ENCODE measurements at places on chromosomes 7 and 10.

GRCh38 chr7:151658778-151659177 lies 139.1 kb upstream of the RHEB start:
- DNase-seq = no peak

DNA sequence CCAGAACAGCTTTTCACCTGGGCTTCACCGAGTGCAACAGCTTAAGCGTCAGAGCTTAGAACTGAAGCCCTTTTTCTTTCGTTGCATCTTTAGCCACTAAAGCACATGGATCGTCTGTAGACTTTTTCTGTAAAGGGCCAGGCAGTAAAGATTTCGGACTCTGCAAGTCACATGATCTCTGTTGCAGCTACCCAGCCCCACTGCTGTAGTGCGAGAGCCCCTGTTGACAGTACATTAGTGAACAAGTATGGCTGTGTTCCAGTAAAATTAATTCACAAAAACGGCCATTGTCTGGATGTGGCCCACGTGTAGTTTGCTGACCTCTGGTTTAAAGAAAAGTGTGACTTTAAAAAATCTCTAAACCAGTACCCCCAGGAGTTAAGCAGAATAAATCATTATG lies 39.4 kb downstream of the FBH1 start:
- DNase-seq = no peak

- DNase-seq = no peak
Observed at GRCh38 chr10:59825932-59826331, 72.7 kb upstream of the MRLN start.

DNA sequence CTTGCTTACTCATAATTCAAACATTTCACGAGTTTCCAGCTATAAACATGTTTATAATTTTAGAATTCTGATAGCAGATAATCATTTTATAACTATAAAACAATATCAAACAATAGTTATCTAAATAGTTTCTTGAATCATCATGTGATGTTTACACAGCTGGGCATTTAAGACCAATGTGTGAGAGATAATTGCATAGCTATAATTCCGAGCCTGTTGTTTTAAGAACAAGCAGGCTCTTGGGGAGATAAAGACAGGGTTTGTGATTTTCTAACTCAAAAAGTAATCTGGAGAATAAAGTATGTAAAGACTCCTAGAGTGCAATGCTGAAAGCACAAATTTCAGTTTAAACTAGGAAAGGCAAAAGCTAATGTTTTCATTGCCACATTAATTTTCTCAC lies 331.2 kb downstream of the LRRTM3 start:
- no peak for DNase-seq

- DNase-seq = no peak
Observed at GRCh38 chr7:70317356-70317755, 719.1 kb downstream of the AUTS2 start.

- no peak for DNase-seq
Observed at GRCh38 chr10:117350909-117351308, 24.3 kb downstream of the PDZD8 start.

GRCh38 chr10:114870486-114870885 lies 48.9 kb downstream of the FHIP2A start:
- DNase-seq = no peak

DNA sequence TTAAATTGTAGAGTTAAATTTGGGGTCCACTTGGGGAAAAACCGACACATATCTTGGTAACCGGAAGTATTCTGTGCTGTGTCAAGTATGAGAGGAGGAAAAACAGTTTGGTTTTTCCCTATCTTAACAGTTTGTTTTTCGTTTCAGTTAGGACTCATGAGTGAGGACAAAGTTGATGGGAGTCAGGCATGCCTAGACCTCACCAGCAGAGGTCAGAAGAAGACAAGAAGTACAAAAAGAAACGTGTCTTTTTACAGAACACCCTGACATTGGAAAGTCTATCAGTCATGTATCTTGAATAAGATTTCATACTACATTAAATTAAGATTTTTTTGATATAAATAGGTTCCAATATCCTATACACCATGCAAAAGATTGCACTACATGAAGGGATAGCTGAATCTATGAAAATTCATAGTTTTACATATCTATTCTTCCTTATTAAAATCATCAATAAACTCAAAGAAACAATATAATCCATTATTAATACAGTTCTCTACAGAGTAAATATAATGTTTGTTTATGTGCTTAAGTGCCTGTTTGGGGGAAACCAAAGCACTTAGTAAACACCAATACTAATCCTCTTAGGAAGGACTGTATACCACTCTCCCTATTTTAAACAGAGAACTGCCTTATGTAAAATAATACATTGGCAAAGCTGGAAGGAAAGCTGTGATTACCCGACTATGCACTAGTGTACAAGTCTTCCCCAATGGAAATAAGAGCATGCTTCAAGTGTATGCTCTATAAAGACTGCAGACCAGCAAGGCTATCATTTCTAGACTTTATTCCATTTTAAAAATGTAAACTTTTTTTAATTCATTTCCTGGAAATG lies 95.6 kb downstream of the USP6NL start:
- peak; percentile 55 for DNase-seq

GRCh38 chr10:33209802-33210201 lies 124.7 kb downstream of the NRP1 start:
- DNase-seq = no peak

- peak; percentile 6 for DNase-seq
Observed at GRCh38 chr10:4246881-4247358, 461.9 kb upstream of the KLF6 start.

DNA sequence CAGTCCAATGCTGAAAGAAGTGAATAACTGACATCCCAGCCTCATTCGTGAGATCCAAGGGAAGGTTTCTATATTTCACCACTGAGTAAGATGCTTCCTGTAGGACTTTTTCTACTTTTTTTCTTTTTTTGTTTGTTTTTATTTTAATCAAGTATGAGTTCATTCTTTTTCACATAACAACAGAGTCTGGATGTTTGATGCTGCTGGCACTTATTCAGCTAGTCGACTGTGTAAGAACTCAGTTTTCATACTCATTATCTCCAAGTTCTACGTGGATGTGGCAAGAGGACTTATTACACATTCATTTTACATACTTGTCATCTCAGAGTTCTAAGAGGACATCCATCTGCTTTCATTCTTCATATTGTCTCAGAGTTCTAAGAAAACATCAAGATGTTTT lies 86.9 kb downstream of the CPXM2 start:
- DNase-seq = no peak

- no peak for DNase-seq
Observed at GRCh38 chr10:99979066-99979685, 30.6 kb downstream of the DNMBP start.

DNA sequence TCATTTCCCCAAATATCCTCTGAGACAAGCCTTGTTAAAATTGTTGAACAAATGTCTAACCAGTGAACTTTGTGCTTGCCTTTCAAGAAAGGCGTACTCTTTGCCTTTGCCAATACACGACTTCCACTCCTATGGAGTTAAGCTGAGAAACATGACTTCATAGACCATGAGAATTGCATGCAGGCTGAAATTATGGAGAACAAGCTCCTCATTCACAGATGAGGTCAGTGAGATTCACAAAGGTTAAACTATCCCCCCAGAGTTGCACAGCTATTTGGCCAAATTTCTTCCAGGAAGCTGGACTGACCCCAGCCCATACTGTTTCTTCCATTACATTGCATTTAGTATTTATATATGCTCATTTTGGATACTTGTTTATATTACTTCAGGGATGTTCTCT lies 221.4 kb upstream of the SEMA3C start:
- no peak for DNase-seq

GRCh38 chr7:53048638-53049037 lies 13.2 kb downstream of the POM121L12 start:
- no peak for DNase-seq

DNA sequence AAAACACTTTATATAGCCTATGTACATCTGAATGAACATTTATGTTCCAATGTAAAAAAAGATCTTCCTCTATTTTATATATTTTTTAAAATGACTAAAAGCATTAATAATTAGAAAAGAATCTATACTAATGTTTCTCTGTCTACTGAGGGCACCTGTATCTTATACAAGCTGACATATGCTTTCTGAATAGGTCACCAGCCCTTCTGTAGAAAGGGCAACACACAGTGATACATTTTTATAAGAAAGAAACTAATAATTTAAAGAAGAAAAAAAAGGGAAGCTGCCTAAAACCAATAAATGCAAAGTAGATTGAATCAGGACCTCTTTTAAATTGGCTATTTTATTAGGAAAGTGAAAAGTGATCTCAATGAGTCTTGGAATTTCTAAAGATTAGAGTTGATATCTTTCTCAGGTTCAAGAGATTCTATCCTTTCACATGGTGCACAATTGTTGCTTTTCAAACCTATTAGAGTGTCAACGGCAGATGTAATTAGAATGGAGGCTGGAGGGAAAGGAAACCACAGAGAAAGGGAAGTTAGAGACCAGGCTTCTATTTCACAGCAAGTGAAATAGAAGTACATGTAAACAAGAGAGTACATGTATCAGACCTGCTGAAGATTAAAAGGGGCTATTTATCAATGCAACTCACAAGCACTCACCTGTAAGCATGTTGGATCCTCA lies 6.3 kb downstream of the MTPN start:
- no peak for DNase-seq

GRCh38 chr10:69864321-69864720 lies 62.6 kb downstream of the COL13A1 start:
- no peak for DNase-seq

GRCh38 chr7:78212476-78213060 lies 414.0 kb downstream of the PHTF2 start:
- no peak for DNase-seq

DNA sequence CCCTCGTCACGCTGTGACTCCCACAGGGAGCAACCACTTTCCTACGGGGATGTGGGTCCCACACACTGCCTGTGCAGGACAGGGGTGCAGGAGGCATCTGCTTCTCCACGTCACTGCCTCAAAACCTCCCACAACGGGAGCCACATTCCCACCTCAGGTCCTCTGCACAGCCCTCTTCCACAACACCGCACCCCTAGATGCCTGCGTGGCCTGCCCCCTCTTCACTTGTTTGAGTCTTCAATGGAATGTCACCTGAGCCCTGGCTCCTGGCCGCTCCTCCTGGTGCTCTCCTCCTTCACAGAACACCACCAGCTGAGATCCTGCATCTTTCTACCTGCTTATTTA lies 73.6 kb downstream of the MAD1L1 start:
- DNase-seq = no peak

- no peak for DNase-seq
Observed at GRCh38 chr10:20768843-20769242, 128.3 kb downstream of the NEBL start.

- DNase-seq = no peak
Observed at GRCh38 chr10:114767101-114767985, 54.2 kb upstream of the FHIP2A start.
